ENCODE measurements at places on chromosomes 2 and 18.

- DNase-seq = no peak
Observed at GRCh38 chr2:221097949-221098348, 474.2 kb downstream of the EPHA4 start.

DNA sequence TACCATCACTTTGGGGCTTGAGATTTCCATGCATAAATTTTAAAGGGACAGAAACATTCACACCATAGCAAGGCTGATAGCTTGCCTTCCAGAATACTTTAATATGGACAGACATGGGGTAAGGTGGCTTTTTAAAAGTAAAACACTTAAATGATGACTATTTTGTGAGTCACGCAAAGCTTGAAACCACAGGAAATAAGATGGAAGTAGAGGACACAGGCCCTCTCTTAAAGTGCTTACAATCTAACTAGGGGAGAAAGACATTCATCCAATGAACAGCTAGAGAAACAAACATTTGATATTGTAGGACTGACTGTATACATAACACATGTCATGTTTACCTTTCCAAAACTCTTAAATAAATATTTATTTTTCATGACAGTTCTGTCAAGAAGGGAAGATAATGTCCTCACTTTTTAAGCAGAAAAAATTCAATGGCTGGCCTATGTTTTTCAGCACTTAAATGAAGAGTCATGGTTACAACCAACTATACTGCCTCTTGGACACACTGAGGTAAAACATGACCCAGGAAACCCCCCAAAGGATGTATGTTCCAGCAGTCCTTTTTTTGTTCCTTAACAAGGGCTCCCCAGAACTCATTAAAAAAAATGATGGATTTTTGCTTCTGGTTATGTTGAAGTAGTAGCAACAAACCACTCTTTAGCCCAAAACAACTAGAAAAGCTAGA, 120.0 kb upstream of the RBMS1 start:
- no peak for DNase-seq

DNA sequence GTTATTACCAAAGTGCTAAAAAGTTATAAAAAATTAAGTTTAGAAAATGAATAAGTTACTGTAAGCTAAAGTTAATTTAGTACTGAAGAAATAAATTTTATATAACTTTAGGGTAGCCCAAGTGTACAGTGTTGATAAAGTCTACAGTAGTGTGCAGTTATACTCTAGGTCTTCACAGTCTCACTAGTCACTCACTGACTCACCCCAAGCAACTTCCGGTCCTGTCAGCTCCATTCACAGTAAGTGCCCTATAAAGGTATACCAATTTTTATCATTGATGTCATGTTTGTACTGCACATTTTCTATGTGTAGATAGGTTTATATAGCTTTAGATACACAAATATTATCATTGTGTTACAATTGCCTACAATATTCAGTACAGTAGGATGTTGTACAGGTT, 518.3 kb upstream of the PIK3C3 start:
- no peak for DNase-seq

DNA sequence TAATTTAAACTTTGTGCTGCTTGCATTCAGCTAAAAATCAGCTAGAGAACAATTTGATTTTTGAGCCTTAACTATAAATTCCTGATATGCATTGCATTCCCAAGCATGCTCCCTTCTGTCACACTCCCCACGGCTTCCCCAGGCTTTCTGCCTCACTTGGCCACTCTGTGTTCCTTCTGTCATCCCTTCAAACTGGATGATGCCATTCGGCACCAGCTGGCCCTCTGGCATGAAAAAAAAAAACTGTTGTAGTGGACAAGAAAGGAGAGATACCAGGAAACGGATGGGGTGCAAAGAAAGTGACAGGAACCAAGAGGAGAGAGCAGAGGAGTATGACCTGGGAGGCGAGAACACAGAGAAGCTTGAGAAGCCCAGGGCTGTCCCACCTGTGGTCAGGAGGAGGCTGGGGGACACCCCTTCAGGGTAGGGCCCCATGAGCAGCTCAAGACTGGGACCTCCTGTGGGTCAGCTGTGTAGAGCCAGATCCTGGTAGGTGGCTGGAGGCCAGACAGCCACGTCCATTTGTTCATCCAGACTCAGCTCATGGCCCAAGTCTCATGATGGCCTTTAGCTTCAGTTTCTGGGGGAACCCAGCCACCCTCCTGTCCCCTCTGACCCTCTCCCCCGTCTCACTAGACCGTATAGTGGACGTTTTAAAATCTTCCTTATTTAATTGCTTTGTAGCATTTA, 211.8 kb downstream of the GBX2 start:
- no peak for DNase-seq

- DNase-seq = no peak
Observed at GRCh38 chr2:85949280-85949679, 60.5 kb upstream of the ST3GAL5 start.

DNA sequence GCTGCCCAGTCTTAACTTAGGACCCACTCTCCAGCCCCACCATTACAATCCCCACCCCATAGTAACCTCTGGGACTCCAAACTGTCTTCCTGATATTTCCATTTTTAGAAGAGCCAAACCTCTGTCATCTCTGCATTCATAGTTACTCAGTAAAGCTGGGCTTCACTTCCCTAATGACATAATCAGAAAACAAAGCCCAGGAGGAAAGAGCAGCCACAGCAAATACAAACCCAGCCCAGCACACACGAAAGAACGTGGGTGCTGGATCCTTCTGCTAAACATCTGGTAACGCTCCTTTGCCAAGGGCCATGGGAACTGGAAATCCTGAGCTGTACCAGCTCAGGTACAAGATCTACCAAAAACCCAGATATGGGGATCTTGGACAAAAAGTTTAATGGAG, 36.8 kb upstream of the RIOK3 start:
- no peak for DNase-seq

- no peak for DNase-seq
Observed at GRCh38 chr18:3903337-3903736, 453.4 kb downstream of the TGIF1 start.

DNA sequence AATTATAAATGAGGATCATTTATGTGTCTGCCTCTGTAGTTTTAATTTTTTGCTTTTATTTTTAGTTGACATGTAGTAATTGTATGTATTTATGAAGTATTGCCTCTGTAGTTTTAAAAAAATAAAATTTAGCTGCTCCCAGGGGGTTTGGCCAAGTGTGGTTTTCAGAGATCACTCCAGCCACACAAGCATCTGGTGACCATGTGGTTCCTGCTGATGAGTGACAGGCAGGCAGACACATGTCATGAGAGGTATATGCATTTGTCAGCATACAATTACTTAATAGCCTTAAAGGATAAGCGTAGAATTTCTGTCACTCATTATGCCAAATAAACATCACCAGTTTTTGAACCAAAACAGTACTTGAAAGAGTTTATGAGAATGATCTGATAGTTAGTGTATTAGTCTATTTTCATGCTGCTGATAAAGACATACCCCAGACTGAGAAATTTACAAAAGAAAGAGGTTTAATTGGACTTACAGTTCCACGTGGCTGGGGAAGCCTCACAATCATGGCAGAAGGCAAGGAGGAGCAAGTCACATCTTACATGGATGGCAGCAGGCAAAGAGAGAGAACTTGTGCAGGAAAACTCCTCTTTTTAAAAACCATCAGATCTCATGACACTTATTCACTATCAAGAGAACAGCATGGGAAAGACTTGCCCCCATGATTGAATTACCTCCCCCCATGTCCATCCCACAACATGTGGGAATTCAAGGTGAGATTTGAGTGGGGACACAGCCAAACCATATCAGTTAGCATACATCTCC, 29.6 kb downstream of the MREG start:
- peak; percentile 70 for DNase-seq

DNA sequence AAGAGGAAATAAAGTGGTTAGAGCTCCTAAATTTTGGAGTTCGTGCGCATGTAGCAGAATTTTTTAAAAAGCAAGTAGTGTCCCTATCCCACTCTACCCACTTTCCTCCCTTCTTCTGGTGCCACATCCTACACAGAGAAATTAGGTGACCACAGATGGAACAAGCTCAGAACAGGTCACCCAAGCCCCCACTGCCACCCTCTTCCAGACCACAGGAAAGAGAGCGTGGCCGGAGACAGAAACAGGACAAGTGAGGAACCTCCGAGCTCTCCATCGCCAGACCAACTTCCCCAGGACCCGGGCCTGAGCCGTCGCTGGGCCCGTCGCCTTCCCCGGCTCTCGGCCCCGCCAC, 433 bp downstream of the NPC1 start:
- DNase-seq = no peak

DNA sequence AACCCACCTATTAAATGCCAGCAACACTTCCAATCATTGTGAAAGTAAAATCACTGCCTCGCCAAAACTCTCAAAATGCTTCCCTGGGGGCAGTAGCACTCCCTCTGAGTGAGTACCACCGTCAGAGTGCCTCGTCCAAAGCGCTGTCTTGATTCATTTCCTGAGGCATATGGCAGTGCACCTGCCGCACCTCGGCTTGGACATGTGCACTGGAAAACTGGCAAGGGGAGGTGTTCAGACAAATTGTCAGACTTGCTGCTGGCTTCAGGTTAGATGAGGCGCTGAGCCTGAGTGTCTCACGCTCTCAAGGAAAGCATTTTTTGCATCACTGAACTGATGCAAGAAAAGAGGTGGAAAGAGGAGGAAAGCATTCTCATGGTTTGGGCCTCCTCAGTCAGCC, 132.8 kb downstream of the ATL2 start:
- DNase-seq = no peak

- DNase-seq = no peak
Observed at GRCh38 chr2:102126169-102126568, 16.4 kb upstream of the IL1R1 start.
